ENCODE measurements at places on chromosomes 12 and 14.

DNA sequence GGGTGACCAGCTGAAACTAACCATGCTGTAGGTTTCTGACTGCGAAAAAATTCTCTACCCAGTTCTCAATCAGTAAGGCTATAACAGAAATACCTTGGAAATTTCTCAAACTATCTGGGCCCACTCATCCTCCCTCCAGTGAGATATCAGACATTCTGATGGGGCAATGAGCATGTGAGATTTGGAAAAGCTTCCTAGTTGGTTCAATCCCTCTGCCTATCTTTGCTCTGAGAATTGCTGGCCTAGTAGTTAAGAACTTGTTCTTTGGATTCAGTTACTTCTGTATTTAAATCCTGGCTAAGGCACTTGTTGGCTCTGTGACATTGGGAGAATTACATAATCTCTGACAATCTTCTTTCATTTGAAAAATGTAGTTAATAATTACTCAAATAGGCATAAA is 119.4 kb downstream of the SLC15A5 start:
- DNase-seq, result no peak

DNA sequence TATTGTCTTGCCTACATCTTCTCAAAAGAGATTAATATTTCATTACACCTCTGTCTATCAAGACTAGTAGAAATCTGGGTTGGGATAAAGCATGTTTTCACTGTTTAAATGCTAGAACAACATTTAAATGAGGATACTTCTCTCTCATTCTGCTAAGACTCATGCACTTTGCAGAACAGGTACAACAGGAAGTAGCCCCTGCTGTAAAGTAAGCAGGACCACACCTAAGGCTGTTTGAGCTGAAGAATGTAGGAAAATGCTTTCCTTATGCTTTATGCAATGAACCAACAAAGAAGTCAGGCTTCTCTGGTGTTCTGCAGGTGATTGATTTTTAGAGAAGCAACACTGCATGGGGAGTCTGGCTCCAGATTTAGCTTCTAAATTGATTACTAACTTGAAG is 89.4 kb downstream of the PAX9 start:
- DNase-seq, result no peak

GRCh38 chr12:60977966-60978365 is 1282.2 kb upstream of the USP15 start:
- no peak for DNase-seq

DNA sequence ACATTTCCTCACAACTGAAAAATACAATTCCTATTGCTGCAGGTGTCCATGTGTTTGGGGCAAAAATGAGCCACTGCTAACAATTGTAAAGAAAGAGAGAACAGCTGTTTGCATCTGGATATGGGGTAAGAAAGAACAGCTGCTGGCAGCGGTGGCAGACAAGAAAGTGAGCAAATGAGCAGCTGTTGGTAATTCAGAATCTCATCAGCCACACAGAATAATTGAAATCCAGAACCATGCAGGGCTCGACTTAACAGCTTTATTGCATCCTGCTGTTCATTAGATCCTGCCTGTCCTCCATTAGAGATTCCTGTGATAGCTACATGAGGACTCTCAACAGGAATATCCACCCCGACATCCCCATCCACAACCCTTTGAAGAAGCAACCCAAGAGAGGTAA is 62.5 kb upstream of the TSPAN8 start:
- DNase-seq, result no peak

GRCh38 chr14:88168498-88169165 is 154.4 kb downstream of the KCNK10 start:
- DNase-seq, result no peak

DNA sequence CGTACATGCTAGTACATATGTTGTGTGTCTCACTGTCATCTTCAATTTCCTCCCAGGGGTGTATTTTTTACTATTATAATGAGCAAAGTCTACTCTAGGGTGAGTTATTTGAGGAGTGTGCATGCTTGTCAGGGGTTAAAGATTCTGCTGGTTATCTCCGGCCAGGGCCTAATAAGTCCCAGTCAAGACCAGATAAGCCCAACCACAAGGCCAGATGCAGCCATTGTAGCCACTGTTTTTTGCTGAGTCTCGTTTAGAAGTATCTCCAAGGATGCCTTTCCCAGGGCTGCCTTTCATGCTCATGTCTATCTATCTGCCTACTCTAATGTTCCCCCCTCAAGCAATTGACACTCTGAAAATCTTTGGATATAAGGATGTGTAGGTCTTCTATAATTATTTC is 300.5 kb downstream of the IPO8 start:
- DNase-seq, result no peak

- DNase-seq, result no peak
Measured at GRCh38 chr12:12353807-12354206, 3.1 kb upstream of the BORCS5 start.

GRCh38 chr12:106911581-106911980 is 44.1 kb upstream of the TMEM263 start:
- DNase-seq, result no peak

DNA sequence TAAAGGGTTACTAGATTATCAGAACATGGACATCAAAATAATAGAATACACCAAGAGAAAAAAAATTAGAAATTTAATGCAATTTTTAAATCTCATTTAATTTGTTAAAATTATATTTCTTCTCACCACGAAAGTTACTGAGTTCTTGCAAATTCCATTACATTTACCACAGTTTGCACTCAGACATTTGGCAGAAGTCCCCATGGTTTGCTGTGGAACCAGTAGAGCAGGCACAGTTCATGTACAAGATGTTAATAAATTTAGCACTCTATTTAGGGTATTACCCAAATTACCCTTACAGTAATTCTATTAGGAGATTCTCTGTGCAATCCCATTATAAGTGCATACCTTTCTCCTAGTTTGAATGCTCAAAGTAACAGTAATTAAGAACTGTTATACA is 9.7 kb downstream of the SCN8A start:
- DNase-seq, result no peak

- DNase-seq, result no peak
Measured at GRCh38 chr14:64118892-64119291, 175.3 kb downstream of the ESR2 start.

- peak; percentile 58 for DNase-seq
Measured at GRCh38 chr14:23056145-23056955, 970 bp downstream of the CDH24 start.

DNA sequence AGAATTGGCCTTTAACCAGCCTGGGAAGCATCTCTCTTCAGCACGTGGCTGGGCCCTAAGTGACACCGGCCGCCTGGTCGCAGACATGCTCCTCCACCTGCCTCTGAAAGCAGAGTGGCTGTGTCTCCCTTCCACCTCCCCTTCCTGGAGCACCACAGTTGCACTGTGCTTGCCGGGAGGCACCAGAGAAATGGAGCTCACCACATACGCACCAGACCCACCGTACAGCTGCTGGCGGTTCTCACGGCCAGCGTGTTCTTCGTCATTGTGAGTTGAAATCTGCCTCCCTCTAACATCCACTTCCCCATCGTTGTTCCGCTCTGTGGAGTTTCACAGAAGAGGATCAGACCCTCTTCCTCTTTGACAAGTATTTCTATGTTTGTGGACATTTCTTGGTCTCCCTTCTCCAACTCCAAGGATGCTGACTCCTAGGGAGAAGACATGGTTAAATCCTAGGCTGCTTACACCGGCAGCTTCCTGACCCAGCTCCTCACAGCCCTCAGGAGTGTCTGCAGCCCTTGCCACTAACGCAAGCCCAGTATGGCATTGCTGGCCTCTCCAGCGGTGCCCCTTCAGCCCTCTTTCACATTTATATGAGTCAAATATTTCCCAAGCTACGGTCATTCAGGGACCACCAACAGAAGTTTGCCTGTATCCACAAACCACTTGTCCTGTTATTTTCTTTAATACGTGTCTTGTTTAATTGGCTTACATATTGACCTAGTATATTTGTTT is 11.5 kb upstream of the KRT5 start:
- DNase-seq, result no peak

- DNase-seq, result no peak
Measured at GRCh38 chr12:46559311-46559710, 186.7 kb upstream of the SLC38A2 start.

DNA sequence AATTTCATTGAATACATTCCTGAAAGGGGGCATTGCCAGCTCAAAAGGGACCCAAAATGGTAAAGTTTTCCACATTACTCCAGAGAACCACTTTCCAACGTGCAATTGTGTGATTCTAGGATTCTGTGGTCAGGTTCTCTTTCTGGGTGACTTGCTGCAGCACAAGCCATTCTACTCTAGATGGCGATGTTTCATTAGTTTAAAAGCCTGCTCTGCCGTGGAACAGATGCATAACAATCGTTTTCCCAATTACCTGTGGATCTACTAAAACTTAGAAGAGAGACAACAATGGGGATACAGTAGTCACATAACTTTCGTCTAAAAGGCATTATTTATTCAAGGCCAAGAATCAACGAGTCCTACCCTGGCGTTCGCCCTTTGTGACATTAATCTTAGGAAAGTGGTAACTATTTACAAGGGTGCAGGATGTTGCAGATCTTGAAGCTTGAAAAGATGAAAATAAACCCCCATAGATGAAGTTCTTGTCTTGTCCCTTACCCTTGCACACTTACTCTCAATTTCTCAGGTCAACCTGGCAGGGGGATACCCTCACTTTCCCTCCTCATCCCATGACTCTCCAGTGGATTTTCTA is 400.9 kb downstream of the SNAPC1 start:
- no peak for DNase-seq

DNA sequence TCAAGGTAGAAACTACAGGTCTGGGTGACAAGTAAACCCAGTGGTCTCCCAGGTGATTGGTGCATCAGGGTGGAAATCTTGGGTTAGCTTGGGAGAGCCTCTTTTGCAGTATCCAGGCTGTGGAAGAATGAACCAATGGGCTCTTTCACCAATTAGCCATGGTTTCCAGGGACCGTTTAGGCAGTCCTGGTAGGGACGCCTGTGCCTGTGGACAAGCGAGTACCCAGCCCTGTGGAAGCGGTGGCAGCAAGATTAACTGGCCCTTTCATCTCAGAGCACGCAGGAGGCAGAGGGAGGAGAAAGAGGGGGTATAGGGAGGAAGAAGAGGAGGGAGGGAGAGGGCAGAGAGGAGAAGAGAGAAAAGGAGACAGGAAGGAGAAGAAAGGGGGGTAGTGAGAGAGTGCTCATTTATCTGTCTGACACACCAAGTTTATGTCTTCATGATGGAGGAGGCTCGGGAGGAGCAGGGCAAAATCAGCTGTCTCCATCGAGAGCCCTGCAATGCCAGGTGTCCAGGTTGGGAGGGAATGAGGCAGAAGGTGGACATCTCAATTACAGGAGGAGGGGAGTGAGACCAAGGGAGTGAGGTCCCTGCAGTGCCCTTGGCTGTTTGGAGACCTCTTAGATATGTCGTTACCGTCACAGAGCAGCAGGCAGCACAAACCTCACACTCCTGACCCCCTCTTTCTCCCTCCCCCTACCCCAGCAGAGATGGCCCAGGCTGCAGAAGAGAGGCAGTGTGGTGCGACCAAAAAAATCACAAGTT is 4.6 kb upstream of the ZDHHC22 start:
- DNase-seq, result no peak

DNA sequence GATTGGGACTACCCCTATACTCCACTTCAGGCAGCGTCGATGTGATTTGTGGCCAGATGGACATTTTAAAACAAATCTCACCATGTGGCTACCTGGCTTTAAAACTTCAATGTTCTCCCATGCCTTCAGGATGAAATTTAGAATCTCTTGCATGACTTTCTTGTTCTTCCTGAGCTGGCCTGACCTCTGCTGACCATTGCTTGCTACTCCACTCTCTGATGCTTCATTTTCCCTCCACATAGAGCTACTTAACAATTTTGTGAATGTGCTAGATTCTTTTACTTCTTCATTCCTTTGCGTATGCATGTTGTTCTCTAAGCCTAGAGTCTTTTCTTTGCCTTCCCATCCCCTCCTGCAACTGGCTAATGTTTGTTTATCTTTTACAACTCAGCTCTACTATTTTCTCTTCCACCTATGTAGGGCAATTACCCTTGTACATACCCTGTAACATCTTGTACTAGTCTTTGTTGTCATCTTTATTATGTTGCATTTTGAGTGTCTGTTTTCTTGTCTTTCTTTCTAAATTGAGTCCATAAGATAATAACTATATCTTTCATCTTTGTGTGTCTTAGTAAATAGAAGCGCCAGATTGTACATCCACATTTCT is 41.2 kb downstream of the YLPM1 start:
- DNase-seq, result no peak

DNA sequence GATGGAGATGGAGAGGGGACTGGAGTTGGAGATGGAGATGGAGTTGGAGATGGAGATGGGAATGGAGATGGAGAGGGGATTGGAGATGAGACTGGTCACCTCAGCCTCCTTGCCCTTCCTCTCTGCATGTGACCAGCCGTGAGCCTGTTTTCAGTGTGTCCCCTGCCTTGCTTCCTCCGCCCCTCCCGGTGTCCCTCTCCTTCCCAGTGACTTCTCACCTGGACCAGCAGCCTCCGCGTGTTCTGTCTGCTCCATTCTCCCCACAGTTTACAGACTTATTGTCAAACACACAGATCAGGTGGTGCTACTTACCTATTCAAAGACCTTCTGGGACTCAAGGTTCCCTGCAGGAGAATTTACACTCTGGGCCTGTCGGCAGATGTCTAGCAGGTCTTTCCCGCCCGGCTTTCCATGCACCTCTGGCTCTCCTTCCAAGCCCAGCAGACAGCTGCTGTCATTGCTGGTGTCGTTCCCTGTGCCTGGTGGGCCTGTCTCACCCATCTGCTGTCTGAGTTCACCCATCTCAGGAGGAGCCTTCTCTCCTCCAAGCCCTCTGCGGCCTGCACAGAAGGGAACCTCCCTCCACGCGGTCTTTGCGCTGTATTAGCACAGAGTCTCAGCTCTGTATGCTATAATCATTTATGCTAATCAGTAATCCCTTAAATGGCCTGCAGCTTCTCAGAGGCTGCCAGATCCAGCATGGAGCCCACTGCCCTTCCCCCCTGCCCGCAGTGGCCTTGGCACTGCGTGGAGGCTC is 62.1 kb downstream of the ADGRD1 start:
- no peak for DNase-seq

DNA sequence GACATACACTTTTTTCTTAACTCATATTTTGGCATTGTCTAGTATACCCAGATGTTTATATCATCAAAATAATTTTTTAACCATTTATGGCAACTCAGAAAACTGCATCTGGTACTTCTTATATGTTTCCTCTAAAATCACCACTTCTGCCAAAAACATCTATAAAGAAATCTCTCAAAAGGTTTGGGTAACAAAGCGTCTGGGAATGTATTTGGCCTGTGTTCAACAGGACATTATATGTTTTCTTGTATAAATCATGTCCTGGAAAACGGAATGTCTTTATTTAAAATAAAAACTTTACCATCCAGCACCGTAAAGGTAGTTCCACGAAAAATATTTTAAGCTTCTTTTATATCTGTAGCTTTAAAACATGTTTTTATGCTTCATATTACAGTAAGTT is 36.1 kb upstream of the FBLN5 start:
- no peak for DNase-seq

All from keratinocyte (primary cell).